Fibroblast of lung (primary cell): ENCODE measurements at places on chromosomes 3 and 15. TPM values are rescaled to one million over a fixed set of nuclear protein-coding genes. Genes with fewer than 3 reads are reported as not detected.

ZBTB47 gene
- polyA plus RNA-seq = 15.2 and 15.6 TPM in 2 replicates

TRH gene
- polyA plus RNA-seq = not detected in 2 replicates

TRIM42 gene
- not detected in 2 replicates for polyA plus RNA-seq

EXD1 gene
- polyA plus RNA-seq = 0.02 TPM in 1 of 2 replicates, not detected in the other

CERS3 gene
- polyA plus RNA-seq = not detected in 2 replicates

C3orf85 gene
- polyA plus RNA-seq = not detected in 2 replicates

GOLGA6L4 gene
- polyA plus RNA-seq = 0.58 and 0.90 TPM in 2 replicates

CCDC14 gene
- polyA plus RNA-seq = 29.4 and 35.2 TPM in 2 replicates

STARD5 gene
- polyA plus RNA-seq = 20.1 and 21.4 TPM in 2 replicates

- H3K27me3 ChIP-seq = no peaks in the 10 kb centered on the region
- peak overlapping the region; percentile 49 for H3K4me3 ChIP-seq
- H3K27ac ChIP-seq = no peak overlapping the region
Measured at GRCh38 chr3:66153481-66154443, 67.0 kb upstream of the SLC25A26 start.

GRCh38 chr3:85007195-85008094, 48.7 kb downstream of the CADM2 start:
- H3K4me3 ChIP-seq = no peak overlapping the region
- no peak for DNase-seq
- no peak overlapping the region for H3K27ac ChIP-seq
- no peaks in the 10 kb centered on the region for H3K27me3 ChIP-seq

GRCh38 chr3:55423782-55424181, 63.3 kb downstream of the WNT5A start:
- no peaks in the 10 kb centered on the region for H3K36me3 ChIP-seq
- no peaks in the 10 kb centered on the region for H3K27me3 ChIP-seq
- no peaks in the 10 kb centered on the region for H3K4me1 ChIP-seq
- H3K27ac ChIP-seq = no peak overlapping the region
- H3K4me3 ChIP-seq = no peak overlapping the region

DNA sequence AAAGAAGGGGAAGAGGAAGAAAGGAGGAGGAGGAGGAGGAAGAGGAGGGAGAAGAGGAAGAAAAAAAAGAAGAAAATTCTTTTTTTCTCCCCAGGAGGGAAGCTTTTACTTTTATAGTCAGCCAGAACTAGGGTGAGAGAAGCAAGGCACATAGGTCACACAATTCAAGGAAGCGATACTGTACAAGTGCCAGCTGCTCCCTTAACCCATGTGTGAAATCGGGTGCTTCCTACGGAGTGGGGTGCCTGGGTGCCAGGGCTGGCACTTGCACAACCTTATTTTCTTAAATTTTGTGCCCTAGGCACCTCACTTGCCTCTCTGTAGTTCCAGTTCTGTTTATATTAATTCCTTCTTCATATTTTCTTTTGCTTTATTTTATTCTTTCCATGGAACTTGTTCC, 150.4 kb downstream of the LIPC start:
- no peaks in the 10 kb centered on the region for H3K27me3 ChIP-seq
- no peak overlapping the region for H3K27ac ChIP-seq
- no peak for DNase-seq
- no peaks in the 10 kb centered on the region for H3K4me1 ChIP-seq
- H3K36me3 ChIP-seq = no peaks in the 10 kb centered on the region

DNA sequence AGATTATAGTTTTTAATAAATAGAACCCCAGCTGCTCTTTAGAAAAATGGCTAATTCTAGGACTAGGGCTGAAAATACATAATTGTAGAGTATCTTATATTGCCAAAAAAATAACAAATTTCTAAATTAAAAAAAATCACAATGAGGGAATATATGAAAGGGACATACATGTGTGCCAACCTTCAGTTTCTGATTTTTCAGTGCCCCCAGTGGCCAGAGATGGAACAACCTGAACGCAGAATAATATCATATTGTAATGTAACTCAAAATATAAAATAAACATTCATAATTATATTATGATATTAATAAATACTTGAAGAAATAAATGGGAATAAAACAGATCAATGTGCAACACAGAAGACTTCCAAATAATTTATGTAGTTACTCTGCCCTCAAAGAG, 460.5 kb downstream of the ZNF385D start:
- DNase-seq = no peak
- no peaks in the 10 kb centered on the region for H3K36me3 ChIP-seq
- no peak overlapping the region for H3K27ac ChIP-seq
- no peaks in the 10 kb centered on the region for H3K4me1 ChIP-seq

DNA sequence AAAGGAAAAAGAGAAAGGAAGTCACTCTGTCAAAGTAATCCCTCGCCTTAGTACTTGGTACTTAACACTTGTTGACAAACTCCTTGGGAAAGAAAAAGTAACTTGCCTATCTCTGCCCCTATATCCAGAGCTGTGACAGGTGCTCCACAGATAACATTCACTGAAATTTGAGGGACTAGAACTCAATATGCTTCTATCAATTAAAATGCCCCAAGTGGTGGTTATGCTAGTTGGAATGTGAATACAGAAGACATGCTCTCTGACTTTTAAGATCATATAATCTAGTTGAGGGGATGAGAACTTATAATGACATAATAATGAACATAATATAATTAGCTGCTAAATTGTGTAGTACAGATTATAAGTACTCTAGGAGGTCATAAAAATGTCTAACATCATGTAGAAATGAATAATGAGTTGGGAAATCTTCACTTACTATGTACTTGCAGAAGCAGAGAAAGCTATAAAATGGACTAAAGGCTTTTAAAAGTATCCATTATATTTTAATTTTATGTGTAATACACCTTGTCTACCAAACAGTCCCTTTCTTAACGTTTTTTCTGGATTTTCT, 153.1 kb upstream of the CCDC54 start:
- no peak overlapping the region for H3K4me3 ChIP-seq
- peaks cover 9% of the 10 kb centered on the region for H3K4me1 ChIP-seq
- H3K27me3 ChIP-seq = no peaks in the 10 kb centered on the region
- no peak overlapping the region for H3K27ac ChIP-seq

DNA sequence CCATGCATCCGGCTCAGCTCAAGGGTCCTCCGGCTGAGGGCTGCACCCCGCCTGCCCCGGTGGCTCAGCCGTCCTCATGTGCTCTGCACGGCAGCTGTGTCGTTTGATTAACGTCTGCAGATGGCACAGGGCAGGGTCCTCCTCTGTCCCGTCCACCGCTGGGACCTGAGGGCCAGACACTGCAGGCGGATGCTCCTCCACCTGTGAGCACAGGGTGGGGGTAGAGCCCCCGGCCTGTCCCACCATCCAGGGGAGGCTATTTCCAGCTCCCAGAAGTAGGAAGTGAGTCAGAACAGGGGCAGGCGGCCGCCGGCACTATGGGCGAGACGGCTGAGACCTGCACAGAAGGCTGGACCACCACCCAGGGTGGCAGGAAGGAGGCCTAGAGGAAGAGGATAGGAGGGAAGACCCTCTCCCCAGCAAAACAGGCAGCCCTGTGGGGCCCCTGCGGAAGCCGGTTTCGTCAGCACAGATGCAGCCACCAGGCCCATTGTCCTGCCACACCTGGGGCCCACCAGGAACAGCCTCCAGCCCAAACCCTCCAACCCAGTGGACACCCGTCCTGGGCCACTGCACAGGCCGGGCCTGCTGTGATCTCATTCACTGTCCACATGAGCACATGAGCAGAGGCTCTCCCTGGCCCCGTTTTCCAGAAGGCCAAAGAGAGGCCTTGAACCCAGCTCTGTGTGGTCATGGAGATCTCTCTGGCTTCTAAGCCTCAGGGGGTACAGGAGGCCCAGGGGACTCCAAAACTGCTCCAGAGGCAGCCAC, 12.6 kb upstream of the PLXND1 start:
- no peaks in the 10 kb centered on the region for H3K36me3 ChIP-seq
- no peak overlapping the region for H3K27ac ChIP-seq
- H3K4me3 ChIP-seq = no peak overlapping the region

- no peaks in the 10 kb centered on the region for H3K27me3 ChIP-seq
- H3K4me3 ChIP-seq = no peak overlapping the region
- peak; percentile 67 for DNase-seq
- no peak overlapping the region for H3K27ac ChIP-seq
- H3K4me1 ChIP-seq = peaks cover 14% of the 10 kb centered on the region
Measured at GRCh38 chr15:38263996-38264395, 11.4 kb downstream of the SPRED1 start.

DNA sequence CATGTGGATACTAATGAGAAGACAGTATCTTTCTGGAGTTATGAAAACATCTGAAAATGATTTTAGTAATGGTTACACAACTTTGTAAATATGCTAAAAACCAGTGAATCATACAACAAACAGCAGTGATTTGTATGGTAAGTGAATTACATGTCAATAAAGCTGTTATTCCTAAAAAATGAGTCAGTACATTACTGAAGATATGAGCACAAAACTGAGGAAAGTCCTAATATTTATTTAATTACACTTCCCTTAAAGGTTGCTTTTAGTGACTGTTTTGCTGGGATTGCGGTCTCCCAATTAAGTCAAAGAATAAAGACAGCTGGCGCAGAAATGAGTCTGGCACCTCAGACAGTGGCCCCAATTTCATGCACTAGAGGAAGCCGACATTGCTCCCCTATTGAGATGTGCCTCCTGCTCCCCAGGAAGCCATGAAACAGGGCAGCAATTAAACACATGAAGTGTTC, 50.9 kb upstream of the FSIP1 start:
- H3K4me1 ChIP-seq = peaks cover 20% of the 10 kb centered on the region
- H3K4me3 ChIP-seq = no peak overlapping the region
- peak; percentile 49 for DNase-seq
- peak overlapping the region; percentile 68 for H3K27ac ChIP-seq
- no peaks in the 10 kb centered on the region for H3K36me3 ChIP-seq

DNA sequence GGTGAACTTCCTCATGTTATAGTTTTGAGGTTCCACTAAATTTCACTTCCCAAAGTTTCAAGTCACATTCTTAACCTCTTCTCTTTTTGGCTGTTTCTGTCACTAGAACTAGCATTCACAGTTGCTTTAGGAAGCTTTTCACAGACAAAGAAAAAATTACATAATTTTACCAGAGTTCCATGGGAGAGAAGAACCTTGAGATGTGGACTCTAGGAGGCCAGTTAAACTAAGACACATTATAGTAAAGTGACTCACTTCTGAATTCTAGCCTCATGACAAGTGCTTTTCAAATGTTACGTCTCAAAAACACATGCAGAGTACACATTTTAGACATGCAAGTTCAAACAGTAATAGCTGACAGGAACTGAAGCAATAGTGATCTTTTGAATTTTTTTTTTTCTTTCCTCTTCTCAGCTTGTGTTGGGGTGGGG, 39.9 kb upstream of the LRTM1 start:
- no peaks in the 10 kb centered on the region for H3K27me3 ChIP-seq
- H3K27ac ChIP-seq = peak overlapping the region; percentile 65
- peaks cover 29% of the 10 kb centered on the region for H3K4me1 ChIP-seq
- DNase-seq = peak; percentile 66

- H3K4me1 ChIP-seq = no peaks in the 10 kb centered on the region
- H3K27ac ChIP-seq = no peak overlapping the region
- DNase-seq = no peak
- H3K4me3 ChIP-seq = no peak overlapping the region
Measured at GRCh38 chr3:83122774-83123350, 1361.4 kb upstream of the GBE1 start.

GRCh38 chr3:88117683-88118082, 32.1 kb upstream of the C3orf38 start:
- H3K4me3 ChIP-seq = no peak overlapping the region
- H3K27ac ChIP-seq = no peak overlapping the region
- H3K27me3 ChIP-seq = no peaks in the 10 kb centered on the region
- DNase-seq = no peak

- no peak overlapping the region for H3K4me3 ChIP-seq
- H3K27me3 ChIP-seq = no peaks in the 10 kb centered on the region
- H3K27ac ChIP-seq = peak overlapping the region; percentile 30
- H3K4me1 ChIP-seq = peaks cover 49% of the 10 kb centered on the region
- no peaks in the 10 kb centered on the region for H3K36me3 ChIP-seq
- DNase-seq = no peak
Measured at GRCh38 chr3:134332344-134332743, 41.9 kb downstream of the AMOTL2 start.

DNA sequence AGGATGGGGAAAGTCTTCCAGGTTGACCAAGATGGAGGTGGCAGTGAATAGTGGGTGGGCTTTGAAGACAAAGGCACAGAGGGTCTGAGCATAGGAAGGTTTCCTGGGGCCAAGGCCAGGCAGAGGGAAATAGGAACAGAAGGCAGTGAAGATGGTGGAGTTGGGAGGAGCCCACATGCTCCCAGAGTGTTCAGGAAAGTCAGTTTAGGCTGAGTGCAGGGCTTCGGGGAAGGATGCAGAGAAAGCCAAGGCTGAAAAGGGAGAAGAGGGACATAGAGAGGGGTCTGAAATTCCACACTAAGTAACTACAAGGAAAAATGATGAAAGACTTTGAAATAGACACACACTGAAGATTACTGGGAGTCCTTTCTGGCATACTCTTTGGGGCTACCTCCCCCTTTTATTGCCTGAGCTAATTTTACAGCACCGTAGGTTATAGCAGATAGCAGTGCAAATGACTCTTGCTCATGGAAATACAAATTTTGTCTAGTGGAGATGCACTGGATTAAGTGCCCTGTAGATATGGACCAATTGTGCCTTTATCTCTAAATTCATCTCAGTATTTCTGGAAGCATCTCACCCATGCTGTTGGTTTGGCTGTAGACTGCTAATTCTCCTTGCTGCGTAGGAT, 3.8 kb downstream of the CX3CR1 start:
- no peaks in the 10 kb centered on the region for H3K4me1 ChIP-seq
- H3K4me3 ChIP-seq = no peak overlapping the region
- no peaks in the 10 kb centered on the region for H3K36me3 ChIP-seq
- H3K27ac ChIP-seq = no peak overlapping the region
- H3K27me3 ChIP-seq = no peaks in the 10 kb centered on the region
- DNase-seq = no peak

- no peaks in the 10 kb centered on the region for H3K36me3 ChIP-seq
- no peak overlapping the region for H3K4me3 ChIP-seq
- no peaks in the 10 kb centered on the region for H3K27me3 ChIP-seq
Measured at GRCh38 chr3:159856590-159857104, 132.0 kb upstream of the IL12A start.

GRCh38 chr15:88513195-88513594, 33.3 kb downstream of the DET1 start:
- H3K36me3 ChIP-seq = no peaks in the 10 kb centered on the region
- H3K4me1 ChIP-seq = peaks cover 6% of the 10 kb centered on the region
- peak overlapping the region; percentile 7 for H3K27ac ChIP-seq
- H3K27me3 ChIP-seq = no peaks in the 10 kb centered on the region

DNA sequence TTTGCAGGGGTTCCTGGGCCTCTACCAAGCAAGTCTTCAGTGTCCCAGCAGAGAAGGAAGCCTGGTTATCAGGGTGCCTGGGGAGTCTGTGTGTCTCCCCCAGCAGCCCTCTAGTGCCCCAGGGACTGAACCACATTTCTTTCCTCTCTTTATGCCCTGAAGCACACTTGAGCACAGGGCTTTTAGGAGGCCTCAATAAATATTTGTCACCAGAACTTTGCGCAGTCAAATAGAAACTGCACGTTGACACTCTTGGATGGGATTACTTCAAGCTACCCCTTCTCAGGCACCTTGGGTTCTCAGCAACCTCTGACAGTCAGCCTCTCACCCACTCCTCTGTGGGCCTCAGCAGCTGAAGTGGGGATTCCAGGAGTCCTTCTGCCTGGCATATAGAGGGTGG, 226.6 kb upstream of the HES1 start:
- no peaks in the 10 kb centered on the region for H3K4me1 ChIP-seq
- no peak overlapping the region for H3K27ac ChIP-seq
- no peak overlapping the region for H3K4me3 ChIP-seq
- DNase-seq = no peak
- no peaks in the 10 kb centered on the region for H3K36me3 ChIP-seq
- peaks cover 2% of the 10 kb centered on the region for H3K27me3 ChIP-seq

- DNase-seq = peak; percentile 38
- no peaks in the 10 kb centered on the region for H3K27me3 ChIP-seq
- H3K27ac ChIP-seq = no peak overlapping the region
- H3K36me3 ChIP-seq = no peaks in the 10 kb centered on the region
- H3K4me3 ChIP-seq = no peak overlapping the region
- peaks cover 5% of the 10 kb centered on the region for H3K4me1 ChIP-seq
Measured at GRCh38 chr15:82108489-82109078, 62.8 kb upstream of the MEX3B start.
